DMS53 (cell line): ENCODE measurements at places on chromosomes 13 and 19.

GRCh38 chr19:47417107-47417745 is 2.1 kb downstream of the MEIS3 start:
- DNase-seq, result no peak

DNA sequence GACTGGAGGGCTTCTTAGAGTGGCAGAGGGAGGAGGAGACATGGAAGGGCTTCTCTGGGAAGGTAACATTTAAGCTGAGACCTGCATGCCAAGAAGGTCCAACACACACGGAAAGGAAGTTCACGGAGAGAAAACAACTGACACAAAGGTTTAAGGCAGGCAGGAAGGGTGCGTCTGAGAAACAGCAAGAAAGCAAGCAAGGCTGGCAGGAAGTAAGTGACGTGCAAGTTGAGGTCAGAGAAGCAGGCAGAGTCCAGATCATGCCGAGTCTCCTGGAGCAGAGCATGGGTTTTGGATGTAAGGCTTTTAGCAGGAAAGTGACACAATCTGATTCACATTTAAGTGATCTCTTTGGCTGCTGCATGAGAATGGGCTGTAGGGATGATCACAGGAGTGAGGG is 60.5 kb downstream of the ATP7B start:
- no peak for DNase-seq

DNA sequence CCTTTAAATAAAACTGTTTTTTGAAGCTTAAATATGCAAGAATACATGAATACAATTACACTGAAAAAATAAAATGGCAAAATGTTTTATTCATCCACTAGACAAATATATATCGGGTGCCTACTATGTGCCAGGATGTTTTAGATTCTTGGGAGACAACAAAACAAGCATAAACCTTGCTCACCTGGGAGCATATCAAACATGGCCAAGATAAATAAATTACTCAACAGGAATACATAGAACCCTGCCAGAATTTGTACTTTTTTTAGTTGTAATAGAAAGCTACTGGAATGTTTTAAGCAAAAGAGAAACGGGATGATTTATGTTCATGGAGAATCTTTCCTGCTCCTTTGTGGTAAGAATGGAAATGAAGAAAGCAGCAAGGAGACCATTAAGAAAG is 2358.5 kb upstream of the PCDH20 start:
- no peak for DNase-seq

DNA sequence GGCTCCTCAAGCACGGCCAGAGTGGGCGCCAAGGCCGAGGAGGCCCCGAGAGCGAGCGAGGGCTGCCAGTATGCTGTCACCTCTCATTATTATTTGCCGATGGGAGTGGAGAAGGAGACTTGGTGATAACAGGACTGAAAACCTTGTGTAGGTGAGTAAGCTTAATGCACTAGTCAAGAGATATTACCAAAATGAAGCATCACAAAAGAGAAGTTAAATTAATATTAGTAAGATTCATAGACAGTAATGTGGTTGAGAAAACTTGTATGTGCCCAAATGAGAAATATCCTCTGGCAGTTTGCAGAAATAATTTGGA is 204.5 kb upstream of the SLITRK1 start:
- no peak for DNase-seq

DNA sequence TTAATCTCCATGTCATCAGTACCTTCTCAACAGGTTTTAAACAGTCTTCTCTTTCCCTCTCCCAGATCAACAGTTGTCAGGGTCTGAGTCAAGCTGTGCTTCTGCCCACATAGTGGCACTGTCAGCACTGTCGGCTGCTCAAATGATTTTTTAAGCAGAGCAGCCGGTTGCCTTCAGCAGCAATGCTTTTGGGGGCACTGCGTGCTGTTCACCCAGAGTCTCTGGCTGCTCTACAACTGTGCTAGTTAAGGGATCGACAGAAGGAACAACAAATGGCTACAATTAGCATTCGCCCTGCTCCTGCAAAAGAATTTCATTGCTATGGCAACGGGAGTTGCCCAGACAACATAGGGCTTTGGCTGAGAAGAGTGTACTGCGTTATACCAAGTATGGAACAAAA is 412.9 kb downstream of the DIAPH3 start:
- DNase-seq, result no peak

DNA sequence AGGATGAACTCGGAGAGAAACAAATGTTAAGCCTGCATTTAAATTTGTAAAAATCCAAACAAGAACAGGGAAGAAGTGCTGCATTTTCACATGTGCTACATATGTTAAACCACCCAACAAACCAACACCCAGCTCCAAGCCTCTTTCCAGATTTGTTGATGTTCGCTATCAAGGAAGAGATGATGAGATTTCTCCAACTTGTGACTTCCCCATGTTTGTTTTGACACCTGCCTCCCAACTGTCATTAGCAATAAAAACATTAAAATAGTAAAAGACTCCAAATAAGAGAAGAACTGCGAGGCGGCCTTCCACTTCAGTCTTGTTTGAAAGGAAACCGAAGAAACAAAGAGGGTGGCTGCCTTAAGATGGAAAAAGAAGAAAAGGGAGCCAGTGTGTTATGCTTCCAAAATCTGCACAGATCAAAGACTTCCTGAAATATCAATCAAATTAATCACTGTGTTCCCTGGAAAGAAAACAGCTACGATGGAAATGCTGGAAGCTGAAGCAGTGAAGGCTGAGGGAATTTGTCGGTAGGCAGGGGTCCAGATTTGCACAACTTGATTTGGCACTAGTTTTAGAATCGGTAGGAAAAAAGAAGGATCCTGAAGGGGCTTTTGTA is 14.0 kb upstream of the GGACT start:
- no peak for DNase-seq

DNA sequence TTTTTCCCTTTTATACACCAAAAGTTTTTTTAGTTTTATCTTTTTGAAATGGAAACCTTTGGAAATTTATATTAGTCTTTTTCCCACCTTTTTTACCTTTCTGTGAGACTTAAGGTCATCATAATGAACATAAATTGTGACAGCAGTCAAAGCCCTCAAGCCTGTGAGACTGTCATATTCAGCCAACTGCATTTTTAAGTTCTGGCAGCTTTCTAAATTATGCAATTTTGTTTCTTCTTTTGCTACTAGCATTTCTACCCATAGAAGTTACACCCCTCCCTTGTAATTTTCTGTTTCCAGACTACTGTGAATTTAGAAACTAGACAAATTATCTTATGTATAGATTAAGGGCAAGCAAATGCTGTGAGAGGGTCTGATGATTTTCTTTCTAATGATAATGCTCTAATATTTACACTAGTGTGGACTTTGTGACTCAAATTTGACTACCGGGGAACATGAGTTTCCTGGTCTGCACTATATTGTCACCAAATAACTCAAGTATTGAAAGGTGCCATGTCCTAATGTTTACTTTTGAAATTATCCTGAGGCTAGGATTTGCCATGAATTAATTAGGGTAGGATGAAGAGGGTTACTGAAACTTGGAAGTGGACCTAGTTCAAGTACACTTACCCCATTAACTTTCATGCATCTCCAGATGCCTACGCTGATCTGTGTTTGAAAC is 43.7 kb downstream of the FRY start:
- peak; percentile 76 for DNase-seq

DNA sequence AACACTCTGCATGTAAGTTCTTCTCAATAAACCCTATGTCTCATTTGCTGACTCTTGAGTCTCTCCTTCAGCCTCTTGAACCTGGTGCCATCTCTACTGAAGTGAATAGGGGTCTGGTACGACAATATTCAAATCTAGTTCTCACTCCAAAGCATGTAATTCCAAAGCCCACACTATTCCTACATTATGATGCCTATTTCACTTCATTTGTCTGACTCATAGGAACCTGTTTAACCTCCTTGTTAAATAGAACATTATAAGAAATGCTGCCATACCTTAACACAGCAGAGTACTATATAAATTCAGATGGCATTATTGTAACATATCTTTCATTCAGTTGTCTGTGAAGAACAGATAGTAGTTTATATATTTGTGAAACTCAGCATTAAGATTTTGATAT is 67.1 kb downstream of the STARD13 start:
- DNase-seq, result no peak

DNA sequence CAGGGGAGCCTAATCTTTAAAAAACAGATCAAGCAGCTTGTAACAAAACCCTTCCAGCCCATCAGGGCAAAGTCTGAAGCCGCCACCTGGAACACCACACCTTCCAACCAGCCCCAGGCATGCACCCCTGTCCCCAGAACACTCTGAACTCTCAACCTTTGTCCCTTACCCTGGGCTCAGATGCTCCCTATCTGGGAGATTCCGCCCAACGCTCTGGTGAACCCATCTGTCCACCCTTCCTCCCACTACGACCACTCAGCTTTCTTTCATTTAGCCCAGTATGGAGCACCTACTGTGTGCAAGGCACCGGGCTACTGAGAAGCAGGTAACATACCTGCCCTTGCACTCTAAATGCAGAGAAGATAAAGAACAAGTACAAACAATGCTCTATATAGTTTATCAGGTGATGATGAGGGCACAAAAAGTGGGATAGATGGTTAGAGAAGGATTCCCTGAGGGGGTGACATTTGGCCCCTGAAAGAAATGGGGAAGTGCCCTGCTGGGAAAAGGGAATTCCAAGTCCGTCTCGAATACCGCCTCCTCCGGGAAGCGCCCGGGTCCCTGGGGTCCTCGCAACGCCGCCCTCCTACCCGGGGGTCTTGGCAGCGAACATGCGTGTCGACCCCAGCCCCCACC is 629 bp downstream of the PEPD start:
- peak; percentile 43 for DNase-seq

GRCh38 chr13:54415753-54416366 is 1387.2 kb downstream of the OLFM4 start:
- no peak for DNase-seq

DNA sequence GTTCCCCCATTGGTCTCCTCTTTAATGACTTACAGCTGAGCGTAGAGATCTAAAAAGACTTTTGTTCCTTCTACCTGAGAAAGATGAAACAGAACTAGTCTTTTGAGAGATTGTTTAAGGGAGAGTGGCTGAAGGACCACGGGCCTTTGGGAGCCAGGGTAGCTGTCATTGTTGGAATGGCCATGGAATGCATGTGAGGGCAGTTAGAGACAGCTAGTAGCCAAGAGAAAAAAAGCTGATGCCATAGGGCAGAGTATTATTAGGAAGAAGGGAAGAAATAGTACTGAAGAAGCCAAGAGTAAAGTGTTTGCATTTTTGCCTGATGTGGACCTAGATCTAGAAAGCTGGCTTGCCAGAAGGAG is 5.6 kb downstream of the ZNF507 start:
- no peak for DNase-seq

GRCh38 chr19:43316591-43317319 is 36.7 kb upstream of the CD177 start:
- peak; percentile 78 for DNase-seq

- peak; percentile 48 for DNase-seq
Measured at GRCh38 chr13:21240586-21240985, 64.1 kb downstream of the MRPL57 start.

DNA sequence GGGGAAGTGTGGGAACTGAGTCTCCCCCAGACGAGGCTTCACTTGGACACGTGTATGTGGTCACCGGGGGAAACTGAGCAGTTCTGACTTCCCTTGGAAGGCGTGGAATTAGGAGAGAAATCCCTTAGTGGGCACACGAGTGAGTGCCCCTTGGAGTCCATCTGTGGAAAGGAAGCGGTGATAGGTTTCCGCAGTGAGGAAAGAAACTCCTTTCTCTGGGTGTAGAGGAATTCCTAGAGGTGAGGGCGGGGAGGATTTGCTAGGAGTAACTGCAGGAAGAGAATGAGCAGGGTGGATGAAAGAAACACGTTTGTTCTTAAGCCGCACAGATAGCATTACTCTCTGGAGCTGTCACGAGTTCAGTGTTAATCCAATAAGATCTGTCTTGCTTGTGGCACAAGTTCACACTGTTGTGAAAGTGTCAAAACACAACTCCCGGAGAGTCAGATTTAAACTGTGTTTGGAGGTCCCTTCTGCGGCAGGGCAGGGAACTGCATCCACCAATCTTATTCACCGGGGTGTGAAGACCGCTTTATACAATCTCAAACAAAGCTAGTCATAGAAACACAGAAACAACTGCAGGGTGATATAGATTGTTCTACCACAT is 1.2 kb downstream of the KL start:
- DNase-seq, result peak; percentile 95

DNA sequence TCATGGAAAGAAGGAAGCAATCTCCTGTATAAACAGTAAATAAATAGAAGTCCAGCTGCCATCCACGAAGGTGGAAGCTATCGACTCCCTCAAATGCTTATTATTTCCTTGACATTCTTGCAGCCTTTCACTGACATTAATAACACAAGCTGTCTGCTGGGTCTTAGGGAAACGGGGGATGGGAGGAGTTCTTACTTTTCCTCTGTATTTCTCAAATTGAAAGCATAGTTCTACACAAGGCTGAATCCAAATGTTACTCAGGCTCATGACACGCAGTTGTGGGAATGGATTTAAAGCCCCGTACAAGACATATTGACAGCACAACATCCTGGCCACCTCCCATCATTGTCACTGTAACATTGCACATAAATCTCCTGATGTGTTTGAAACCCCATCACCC is 4.0 kb downstream of the SERPINE3 start:
- no peak for DNase-seq

DNA sequence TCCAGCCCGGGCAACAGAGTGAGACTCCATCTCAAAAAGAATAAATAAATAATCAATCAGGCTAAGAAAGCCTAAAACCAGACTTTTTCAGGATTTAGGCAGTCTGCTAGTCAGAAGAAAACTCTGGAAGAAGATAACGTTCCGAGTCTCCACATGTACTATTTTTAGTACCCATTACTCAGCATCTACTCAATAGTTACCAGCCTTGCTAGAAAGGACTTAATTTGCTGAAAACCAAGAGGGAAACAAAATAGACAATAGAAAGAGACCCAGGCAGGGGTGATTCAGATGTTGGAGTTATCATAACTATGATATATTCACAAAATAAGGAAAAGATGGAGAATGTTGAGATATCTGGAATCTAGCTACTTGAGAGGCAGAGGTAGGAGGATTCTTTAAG is 3.6 kb upstream of the LIN7B start:
- no peak for DNase-seq

GRCh38 chr19:861756-862580 is 2.5 kb downstream of the CFD start:
- peak; percentile 74 for DNase-seq

DNA sequence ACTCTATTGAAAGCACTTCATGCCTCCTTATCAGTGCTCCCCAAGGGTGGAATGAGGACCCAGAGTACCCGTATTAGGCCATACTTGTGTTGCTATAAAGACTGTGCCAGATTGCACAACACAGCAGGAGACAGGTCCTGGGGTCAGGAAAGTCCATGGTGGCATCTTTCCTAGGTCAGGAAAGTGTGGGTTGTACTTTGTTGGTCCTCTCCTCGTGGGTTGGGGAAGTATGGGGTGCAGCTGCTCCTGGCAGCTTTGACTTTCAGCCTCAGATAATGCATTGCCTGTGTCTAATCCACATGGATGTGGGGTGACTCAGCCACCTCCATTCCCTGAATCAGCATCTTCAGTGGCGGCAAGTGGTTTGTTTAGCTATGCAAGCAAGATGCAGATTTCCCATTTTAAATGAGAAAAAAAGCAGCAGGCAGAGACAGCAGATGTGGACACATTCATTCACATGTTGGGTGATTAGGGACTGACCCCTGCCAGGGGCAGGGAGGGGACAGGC is 8.4 kb upstream of the CYP2B6 start:
- DNase-seq, result no peak
